NCI-H345 (cell line): ENCODE measurements at places on chromosomes 1 and 21.

DNA sequence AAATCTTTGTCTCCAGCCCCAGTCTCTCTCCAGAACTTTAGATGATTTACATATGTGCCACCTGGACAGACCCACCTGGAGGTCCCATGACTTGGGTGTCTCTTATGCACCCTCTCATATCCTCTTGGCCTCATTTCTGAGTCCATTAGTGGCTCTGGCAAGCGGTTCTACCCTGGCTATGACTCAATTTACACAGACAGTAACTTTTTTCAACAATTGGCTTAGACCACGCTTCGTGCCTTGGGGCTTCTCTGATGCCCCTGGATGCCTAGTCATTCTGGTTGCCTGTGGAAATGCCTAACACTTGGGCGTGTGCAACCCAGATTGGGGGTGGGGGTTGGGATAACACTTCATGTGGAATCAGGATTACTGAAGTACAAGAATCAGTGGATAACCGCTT is 57.1 kb upstream of the GADD45A start:
- no peak for DNase-seq

- peak; percentile 41 for DNase-seq
These were observed 268.3 kb downstream of the ASTN1 start for GRCh38 chr1:176896216-176896615.

- DNase-seq: no peak
These were observed 13.6 kb downstream of the GRIK3 start for GRCh38 chr1:37020653-37021277.

- DNase-seq: no peak
These were observed 40.3 kb downstream of the PROX1 start for GRCh38 chr1:214028095-214028494.

DNA sequence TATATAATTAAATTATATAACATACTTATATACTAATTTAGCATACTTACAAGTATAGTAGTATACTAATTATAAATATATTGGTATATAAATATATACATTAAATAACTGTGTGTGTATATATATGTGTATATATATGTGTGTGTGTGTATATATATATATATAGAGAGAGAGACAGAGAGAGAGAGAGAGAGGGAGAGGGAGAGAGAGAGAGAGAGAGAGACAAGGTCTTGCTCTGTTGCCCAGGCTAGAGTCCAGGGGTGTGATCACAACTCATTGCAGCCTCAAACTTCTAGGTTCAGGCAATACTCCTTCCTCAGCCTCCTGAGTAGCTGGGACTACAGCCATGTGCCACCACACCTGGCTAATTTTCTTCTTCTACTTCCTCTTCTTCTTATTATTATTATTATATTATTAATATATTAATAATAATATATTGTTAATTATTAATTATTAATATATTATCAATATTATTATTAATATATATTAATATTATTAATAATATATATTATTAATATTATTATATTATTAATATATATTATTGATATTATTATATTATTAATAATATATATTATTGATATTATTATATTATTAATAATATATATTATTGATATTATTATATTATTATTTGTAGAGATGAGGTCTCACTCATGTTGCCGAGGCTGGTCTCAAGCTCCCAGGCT is 185.5 kb downstream of the CRB1 start:
- DNase-seq: no peak
